CD4-positive, alpha-beta T cell (primary cell): ENCODE measurements at places on chromosomes 13 and 19.

GRCh38 chr13:75875450-75875849, 239.3 kb downstream of the LMO7 start:
- DNase-seq, result no peak

- no peak for DNase-seq
These were observed 37.7 kb downstream of the RAP2A start for GRCh38 chr13:97471711-97472110.

- DNase-seq, result peak; percentile 16
These were observed 10.1 kb downstream of the OR1I1 start for GRCh38 chr19:15091918-15092753.

GRCh38 chr13:75220238-75220542, 261.8 kb downstream of the TBC1D4 start:
- no peak for DNase-seq

DNA sequence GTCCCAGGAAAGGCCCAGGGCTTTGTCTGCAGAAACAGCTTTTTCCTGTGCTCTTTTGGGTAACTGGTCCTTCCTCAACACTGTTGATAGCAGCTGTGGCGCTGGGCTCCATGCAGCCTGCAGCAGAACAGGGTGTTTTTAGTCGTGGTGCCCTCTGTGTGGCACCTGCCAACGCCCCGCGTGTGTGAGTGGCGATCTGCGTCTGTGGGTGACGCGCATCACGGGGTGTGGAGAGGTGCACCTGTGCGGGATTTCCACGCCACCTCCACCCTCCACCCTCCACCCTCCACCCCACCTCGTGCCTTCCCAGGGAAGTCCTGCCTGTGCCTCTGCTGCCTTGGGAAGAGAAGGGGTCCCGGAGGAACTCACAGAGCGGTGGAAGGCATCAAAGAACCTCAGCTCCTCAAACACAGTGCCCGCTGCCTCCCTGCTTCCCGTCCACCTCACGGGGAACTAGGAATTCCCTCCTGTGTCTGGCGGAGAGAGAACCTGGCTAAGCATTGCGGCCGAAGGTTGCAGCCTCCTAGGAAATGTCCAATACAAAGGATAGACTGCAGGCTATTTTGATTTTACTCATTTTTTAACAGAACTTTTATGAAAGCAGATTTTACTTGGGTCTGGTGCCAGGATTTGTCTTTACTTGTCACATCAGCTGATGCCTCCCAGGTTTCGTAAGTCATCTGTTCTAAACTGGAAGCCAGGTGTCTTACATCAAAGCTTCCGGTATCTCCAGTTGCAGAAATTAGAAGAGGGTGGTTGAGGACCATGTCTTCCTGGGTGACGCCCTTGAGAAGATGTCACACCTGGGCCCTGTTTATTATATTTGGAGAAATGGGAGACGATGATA, 84.0 kb downstream of the ATP11A start:
- DNase-seq, result no peak

- no peak for DNase-seq
These were observed 126.8 kb downstream of the UQCRFS1 start for GRCh38 chr19:29086182-29086581.

DNA sequence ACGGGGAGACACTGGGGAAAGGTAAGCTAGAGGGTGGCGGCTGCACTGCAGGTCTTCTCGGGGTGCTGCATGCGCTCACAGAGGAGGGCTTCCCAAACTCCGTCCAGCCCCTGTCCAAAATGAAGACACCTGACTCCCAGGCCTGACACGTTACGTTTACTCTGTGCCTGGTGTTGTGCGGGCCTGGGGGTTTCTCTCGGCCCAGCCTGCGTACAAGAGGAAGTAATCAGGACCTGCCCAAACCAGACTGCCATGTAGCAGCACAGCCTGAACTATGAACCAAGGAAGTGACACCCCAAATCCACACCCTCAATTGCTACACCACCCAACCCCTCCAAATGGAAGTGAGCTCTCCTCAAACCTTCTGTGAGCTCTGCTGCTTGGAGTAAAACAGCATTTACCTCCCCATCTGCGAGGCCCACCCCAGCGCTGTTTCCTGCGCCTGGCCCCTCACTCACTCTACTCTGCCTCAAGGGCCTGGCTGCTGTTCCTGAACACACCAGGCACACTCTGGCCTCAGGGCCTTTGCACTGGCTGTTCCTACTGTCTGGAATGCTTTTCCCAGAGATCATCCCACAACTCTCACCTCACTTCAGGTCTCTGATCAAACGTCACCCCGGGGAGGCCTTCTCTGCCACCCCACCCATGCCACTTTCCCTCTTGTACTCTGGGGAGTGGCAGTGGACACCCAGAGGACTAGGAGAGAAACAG, 3.0 kb downstream of the HSPBP1 start:
- DNase-seq, result no peak

DNA sequence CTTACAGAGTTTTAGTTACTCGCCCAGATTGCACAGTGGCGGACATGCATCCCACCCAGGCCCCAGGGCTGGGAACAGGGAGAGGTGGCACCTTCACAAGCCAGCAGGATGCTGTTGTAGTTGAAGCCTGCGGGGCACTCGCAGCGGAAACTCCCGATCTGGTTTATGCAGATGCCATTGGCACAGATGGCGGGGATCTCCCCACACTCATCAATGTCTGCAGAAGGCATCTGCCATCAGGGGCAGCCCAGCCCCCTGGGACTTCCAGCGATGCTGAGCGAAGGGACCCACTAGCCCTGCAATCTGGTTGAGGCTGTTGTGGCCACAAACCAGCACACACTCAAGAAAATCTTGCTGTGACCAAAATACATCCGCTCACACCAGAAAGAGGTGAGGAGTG, 44.6 kb downstream of the CCL25 start:
- no peak for DNase-seq

DNA sequence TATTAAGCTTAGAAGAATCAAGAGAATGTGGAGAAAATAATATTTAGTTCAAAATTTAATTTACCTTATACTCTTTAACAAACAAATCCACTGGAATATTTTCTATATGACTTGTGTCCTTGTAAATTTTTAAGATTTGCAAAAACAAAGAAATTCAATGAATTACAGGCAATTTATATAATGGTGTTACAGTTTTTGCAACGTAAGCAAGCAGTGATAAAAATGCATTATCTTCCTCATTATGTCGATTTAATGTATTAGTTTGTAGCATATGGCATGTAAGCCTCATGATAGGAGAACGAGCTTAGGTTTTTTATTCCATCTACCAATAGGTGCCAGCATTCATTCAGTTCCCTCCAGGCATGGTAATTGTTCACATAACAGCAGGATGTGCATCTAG, 100.0 kb upstream of the PCDH9 start:
- DNase-seq, result no peak

DNA sequence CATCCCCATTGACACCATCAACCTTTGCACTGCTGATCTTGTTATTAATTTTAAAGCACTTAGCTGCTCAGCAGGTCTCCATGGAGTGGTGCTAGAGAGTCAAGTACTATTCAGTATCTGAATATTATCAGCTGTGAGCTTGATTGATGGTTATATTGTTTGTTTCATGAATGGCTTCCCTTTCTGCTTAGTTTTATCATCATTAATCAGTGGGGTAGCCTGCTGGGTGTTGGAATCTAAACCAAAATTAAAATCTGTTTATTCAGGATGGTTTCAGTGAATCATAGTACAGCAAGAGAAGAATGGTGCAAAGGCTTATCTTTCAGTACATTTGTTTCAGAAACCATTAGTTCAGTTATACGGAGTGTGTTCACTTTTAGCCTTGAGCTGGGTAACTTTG, 42.5 kb upstream of the SCEL start:
- DNase-seq, result no peak

DNA sequence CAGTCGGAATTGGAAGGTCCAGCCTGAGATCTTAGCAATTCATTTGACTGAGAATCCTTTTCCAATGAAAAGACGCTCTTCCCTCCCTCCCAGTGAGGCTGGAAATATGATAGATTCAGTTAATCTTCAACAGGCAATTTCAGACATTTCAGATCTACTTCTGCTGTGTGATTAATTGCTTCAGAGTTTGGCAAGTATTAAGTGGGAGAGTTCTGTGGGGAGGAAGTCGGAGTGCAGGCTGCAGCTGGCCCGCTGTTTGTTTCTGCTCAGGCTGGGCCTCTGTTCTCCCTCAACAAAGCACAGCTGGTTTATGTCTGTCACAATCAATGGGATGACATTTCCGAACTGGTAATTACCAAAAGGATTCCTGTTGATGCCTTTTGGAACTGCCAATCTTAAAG, 178.2 kb downstream of the NDFIP2 start:
- no peak for DNase-seq

- no peak for DNase-seq
These were observed 24.3 kb downstream of the ARHGEF7 start for GRCh38 chr13:111139452-111139851.

DNA sequence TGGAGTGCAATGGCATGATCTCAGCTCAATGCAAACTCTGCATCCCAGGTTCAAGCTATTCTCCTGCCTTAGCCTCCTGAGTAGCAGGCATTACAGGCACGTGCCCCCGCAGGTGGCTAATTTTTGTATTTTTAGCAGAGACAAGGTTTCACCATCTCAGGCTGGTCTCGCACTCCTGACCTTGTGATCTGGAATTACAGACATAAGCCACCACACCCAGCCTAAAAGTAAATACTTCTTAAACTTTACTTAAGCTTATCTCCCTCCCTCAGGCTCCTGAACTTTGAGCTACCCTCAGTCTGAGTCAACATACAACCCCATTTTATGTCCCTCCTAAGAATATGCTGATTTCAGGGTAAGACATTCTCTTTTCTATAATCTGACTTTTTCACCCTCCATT, 66.1 kb downstream of the ZNF486 start:
- no peak for DNase-seq

GRCh38 chr19:53730391-53730790, 93.7 kb downstream of the NLRP12 start:
- DNase-seq, result no peak

GRCh38 chr13:77298426-77298825, 28.5 kb downstream of the MYCBP2 start:
- DNase-seq, result no peak

DNA sequence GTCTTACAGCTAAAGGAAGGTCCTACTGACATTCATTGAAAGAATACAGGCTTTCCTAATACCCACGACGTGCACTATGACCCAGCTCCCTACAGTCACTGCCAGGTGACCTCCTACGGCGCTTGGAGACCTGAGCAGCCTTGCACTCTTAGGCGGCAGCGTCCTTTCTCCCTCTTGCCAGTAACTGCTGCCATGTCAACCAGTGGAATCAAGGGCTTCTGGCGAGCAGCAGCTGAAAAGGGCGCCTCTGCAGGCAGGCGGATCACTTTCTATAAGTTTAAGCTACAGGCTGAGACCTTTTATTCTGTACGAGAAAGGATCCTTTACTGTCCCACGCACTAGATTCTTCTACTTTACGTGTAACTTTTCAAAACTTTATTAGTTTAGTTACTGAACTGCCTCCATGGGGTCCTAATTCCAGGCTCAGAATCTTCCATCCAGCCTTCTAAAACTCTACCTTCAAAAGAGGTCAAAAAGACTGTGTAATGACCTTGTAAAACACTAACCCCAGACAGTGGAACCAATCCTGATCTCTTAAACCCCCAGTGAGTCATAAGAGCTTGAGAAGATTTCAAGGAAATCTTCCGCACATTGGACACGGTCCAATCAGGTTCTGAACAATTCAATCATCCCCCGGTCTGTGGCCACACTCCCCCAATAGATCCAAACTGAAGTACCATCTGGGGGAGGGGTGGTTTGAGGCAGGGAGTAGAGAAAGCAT, 1.9 kb downstream of the KCTD12 start:
- peak; percentile 32 for DNase-seq

- no peak for DNase-seq
These were observed 18.7 kb upstream of the CRYL1 start for GRCh38 chr13:20544201-20544923.

- no peak for DNase-seq
These were observed 21.3 kb upstream of the TINCR start for GRCh38 chr19:5588906-5589676.

GRCh38 chr19:46839752-46840497, 10.7 kb downstream of the AP2S1 start:
- DNase-seq, result no peak

- DNase-seq, result peak; percentile 45
These were observed 587 bp downstream of the TMEM238 start for GRCh38 chr19:55383279-55384130.
